ENCODE measurements at places on chromosomes 3 and 15.

DNA sequence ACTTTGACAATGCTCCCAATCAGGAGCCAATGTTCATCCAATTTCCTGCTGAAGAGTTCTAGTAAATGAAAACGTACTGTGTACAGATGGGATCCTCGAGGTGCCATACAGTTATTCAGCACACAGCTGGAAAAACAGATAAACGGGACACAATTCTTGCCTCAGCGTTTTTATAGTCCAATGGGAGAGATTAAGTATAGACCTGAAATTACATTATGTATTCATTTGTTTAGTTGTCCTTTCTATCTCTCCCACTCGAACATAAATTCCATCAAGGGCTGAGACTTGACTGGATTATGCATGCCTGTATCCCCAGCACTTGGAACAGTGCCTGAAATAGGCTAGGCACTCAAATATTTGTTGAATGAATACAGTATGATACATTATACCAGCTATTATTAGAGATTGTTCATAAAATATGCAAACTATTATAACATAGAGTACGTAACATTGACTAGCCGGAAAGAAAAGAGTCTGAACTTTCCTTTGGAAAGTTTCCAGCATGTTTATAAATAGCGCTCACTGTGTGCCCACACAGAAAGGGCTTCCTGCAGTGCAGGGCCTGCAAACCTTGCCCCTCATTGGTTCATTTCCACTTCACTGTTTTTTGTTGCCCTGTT lies 27.4 kb upstream of the SNTN start:
- DNase-seq: peak; percentile 40

DNA sequence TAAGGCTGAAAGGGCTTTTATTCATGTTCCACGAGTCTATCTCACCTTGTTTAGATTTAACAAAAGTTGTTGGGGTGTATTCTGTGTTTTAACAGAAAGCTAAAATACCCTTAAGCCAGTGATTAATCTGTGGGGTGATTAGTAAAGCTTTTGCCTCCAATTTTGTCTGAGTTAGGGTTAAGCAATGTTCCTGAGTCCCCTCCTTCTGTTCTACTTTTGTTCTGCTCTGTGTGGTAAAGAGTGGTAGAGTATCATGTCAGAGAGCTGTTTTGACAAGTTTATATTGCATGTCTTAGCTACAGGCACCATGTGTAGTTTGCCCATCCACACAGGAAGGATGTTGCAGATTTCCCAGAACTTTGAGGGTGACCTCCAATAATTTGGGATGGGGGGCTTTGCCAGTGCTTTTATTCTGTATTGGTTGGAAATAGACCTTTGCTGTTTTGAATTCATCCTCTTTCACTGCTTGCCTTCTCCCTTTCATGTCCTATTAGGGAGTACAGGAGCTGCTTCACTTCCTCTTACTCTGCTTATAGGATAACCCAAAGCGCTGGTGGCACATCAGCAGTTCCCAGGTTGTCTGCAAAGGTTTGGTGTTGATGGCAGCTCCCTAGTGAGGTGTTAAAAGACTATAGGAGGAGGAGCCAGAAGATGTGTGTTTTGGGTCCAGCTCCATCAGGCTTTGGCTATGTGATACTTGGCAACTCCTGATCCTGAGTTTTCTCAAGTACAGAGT lies 7.4 kb downstream of the PDE8A start:
- no peak for DNase-seq

- DNase-seq: no peak
Observed at GRCh38 chr3:82087958-82088357, 326.5 kb upstream of the GBE1 start.

DNA sequence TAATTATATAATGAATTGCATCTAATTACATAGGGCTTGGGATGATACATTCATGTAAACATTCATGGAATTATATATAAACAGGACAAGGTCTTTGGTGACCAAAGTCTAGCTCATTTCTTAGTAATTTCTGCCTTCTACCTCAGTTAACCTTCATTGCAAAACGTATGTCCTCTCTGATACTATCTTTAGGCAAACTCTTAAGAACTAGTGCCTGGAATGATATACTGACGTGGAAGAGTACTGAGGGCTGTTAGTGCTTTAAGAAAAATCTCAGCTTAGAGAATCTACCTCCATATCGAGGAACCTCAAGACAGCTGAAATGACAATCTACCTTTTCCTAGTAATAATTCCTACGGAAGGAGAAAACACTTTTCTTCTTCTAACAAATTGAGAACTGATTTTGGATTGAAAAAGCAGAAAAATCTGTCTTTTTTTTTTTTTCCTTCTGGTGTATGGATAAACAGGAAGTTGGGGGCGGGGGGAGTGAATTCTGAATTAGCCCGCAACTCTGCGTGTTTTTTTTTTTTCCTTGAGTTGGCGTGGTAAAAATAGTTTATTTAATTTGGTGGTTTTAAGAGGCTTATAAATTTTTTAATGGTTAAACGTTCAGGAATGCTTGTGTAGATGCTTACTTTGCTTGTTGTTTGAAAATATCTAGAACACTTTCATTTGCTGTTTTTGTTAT lies 43.2 kb downstream of the RARB start:
- no peak for DNase-seq

- no peak for DNase-seq
Observed at GRCh38 chr3:23198801-23199200, 4.3 kb upstream of the UBE2E2 start.

DNA sequence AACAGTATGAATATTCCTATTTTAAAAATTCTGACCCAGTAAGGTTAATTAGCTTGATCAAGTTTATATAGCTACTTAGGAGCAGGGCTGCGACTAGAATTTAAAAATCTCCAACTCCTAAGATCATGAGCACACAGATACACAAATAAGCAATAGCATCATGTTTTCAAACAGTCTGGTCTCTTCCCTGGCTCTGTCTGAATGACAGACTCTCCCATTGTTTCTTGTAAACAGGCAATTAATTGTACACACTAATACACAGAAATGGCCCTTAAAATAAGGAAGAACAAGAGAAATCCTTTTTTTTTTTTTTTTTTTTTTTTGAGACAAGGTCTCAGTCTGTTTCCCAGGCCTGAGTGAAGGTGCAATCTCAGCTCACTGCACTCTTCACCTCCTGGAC lies 1064.4 kb upstream of the CFAP20DC start:
- DNase-seq: no peak

GRCh38 chr15:25416693-25417092 lies 22.1 kb downstream of the UBE3A start:
- DNase-seq: no peak

DNA sequence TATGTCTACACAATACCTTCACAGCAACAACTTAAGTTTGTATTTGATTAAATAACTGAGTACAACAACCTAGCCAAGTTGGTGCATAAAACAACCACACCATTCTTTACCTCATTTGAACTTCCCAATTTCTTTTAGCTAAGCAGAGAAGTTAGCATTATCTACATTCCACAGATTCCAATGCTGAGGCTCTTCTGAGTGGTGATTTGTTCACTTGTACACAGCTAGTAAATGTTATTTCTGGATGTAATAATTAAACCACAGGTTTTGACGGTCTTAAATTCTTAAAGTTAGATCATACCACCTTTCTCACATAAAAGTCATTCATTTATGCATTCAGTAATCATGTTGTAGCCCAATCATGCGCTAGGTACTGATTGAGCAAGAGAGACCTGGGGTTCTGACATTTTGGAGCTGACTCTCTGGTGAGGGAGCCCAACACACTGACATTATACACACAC lies 102.5 kb downstream of the SST start:
- DNase-seq: no peak

- peak; percentile 45 for DNase-seq
Observed at GRCh38 chr3:32460031-32460749, 42.5 kb downstream of the CMTM6 start.

DNA sequence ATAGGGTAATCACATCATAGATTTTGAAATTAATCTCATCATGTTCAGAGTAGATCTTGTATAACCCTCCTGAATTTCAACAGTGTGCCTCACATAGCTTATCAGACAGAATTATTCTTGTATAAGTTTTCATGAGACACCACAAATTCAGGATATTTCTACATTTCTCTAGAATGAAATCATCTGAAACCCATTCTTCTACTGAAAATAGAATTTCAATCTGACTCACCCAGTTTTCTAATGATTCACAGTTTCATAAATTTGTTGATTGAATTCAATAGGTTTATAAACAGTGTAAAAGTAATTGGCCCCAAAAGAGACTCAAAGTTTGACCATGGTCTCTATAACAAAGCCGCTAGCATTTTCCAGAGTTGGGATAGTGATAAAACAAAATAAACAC lies 1082.6 kb upstream of the EPHA6 start:
- no peak for DNase-seq

DNA sequence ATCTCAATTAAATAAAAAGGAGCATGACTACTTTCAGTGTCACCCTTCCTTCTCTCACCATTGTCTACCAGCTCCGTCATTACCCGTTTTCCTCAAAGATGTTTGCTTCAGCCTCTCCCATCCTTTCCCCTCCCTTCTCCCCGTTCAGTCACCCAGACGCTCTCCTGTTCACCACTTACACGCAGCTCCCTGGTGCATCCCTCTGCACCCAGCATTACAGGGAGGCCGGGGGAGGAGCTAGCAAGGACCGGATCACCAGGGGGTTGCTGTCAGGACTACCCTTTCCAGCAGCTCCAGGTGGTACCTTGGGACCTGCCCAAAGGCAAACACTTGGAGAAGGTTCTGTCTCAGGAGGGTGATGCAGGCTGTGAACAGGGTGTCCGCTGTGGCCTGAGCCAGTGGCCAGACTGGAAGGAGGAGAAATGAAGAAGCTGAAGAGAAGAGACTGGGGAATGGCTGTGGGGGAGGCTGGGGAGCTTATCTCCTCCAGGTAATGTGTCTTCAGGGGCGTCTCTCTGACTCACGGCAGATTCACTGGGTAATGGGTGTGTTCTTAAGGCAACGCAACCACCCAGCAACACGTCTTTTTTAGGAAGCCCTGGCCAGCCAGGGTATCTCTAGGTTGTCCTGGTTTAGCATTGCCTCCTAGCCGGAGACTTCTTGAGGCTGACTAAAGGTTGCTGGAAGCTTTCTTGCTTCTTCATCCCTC lies 21.8 kb upstream of the BDH1 start:
- DNase-seq: no peak

- DNase-seq: no peak
Observed at GRCh38 chr3:45528429-45528828, 66.1 kb upstream of the LIMD1 start.

GRCh38 chr3:146044046-146044445 lies 116.9 kb downstream of the PLOD2 start:
- DNase-seq: no peak

DNA sequence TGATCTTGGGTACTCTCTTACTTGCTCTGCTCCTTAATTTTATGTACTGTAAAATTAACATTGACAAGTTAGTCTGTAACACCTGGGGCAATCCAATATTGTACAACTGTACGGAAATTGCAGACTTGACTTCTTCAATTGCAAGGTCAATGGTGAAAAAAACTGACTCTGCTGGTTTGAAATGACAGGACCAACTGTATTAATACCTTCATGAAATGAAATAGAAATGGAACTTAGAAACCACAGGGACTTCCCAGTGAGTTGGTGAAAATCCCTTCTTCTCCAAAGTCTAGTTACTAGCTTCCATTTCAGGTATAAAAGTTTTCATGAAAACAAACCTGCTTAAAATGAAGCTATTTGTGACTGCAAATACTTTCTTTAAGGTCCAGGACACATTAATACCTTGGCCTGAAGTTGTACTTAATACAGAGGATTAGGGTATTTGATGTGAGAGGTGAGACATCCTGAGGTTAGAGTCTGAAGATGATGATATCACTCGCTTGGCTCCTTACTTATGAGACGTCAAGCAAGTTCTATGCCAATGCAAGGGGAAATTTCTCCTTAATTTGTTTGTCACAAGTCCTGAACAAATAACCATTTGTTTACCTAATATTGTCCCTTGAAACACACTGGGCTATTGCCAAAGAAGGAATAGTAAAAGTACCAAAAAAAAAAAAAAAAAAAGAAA lies 226.2 kb upstream of the TP63 start:
- DNase-seq: no peak

DNA sequence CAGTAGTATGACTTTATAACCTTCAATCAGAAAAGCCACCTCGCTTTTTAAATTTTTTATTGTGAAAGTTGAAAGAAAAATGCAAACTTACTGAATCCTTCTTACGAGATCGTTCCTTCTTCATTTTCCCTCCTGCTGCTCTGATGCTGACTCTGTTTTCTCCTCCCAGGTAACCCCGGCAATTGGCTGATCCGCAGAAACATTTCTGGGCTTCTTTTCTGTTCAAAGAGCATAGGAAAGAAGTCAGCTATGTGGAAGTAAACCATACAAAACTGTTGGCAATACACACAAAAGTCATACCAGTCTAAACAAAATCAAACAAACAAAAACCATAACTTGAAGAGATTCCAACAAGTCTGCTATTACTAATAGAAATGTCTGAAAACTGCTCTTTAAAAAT lies 66.0 kb downstream of the SETD2 start:
- DNase-seq: no peak

DNA sequence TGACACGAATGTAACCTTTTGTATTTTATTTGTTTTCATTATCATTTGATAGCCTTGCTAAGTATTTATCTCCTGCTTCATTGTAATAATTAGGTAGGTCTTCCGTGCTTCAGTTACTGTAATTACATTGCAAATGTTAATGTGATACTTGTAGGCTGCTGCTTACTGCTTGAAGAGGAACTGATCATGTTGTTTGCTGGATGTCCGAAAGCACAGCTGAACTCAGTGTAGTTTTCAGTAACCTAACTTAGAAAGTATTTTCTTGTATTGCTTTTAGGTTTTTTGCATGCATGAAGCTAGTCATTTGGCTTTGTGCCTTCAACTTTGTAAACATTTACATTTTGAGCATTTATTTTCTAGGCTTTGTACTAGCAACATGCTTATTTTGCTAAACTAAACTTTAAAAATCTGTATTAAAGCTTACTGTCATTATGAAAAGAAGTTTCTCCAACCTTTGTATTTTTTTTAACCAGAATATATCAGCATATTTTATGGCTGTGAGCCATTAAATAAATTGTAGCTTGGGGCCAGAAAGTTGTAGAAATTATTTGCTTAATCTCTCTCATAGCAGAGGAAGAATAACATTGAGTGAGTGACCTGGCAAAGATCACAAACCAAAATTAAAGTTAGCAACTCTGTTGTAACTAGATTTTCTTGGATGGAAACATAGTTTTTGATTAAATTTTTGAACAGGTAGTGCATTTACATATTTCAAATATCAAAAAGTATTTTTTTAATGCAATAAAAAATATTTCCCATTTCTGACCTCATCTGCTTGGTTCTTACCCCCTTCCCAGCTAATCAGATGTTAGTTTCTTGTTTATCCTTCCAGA lies 30.7 kb downstream of the SACM1L start:
- DNase-seq: peak; percentile 20

DNA sequence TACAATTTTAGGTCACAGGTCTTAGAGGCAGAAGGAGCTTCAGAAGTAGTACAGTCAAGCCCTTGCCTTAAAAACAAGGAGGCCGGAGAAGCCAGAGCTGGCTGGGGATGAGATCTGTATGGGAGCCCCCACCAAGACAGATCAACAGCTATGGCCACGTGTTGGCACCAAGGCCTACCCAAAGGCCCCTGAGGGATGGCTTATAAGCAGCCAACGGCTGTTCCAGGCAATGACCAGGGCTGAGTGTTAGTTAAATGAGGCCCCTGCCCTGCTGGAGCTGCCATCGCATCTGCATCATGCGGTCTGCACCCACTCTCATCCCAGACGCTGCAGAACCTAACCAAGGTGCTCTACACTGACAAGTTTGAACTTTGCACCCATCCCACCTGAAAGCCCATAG lies 43.3 kb downstream of the CCDC12 start:
- DNase-seq: no peak

- no peak for DNase-seq
Observed at GRCh38 chr15:29903028-29903427, 80.8 kb upstream of the TJP1 start.

- DNase-seq: no peak
Observed at GRCh38 chr15:35741881-35742280, 195.9 kb upstream of the DPH6 start.

Data from muscle of leg (tissue), 16 donors.